ENCODE measurements at places on chromosomes 1 and 21.

DNA sequence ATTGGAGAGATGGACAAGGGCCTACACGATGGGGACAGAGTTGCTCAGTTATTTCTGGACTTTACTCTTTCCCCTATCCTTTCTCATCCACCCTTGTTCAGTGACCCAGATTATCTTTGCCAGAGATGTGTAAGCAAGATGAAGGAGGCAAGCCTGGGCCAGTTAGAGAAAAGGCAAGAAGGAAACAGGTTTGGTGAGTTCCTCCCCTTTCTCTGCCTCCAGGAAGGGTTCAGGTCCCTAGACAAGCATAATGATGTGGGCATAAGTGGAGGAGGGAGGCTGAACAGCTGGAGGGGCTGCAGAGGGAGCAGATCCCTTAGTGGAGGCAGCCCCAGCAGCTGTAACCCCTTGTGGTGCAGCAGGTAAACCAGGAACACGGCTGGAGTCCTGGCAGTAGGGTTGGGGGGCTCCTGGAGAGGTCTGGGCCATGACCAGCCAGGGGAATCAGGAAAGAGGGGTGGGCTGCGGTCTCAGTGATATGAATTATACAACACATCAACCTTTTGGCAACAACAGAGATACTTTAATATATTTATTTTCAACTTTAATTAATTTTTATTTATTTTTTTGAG is 9.2 kb upstream of the CDC42 start:
- DNase-seq = peak; percentile 86

DNA sequence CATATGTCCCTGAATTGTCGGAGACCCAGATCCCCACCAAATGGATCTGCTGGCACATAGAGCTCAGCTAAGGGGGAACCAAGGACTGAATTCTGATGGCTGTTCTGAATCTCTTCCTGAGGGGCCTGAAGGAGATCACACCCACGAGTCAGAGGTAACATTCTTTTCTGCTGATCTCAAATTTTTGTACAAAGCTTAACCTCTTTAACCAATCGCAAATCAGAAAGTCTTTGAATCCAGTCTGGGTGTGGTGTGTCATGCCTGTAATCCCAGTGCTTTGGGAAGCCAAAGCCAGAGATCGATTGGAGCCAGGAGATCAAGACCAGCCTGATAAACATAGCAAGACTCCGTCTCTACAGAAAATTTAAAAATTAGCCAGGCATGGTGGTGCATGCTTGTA is 62.8 kb upstream of the PRRC2C start:
- peak; percentile 24 for DNase-seq

DNA sequence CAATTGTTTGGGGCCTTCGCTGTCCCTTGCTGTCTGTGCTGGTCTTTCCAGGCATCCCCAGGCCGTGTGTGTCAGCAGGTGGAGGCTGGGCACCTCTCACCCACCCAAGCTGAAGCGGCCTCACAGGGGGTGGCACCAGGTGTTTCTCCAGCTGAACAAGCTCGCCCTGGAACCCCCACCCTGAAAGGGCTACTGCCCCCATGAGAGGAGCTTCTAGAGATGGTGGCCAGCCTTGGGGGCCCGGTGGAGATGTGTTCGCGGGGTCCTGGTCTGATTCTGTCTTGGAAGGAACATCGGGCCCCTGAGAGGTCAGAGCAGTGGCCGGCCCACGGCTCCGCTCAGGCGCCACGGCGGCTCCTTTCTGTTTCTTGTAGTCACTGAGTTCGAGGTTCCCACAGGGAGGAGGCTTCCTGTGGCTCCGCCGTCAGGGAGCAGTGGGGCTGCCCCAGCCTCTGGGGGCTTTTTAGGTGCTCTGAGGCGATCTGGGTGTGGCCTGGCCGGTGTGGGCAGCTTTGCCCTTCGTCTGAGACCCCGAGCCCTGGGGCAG is 46.9 kb downstream of the SKI start:
- no peak for DNase-seq

- DNase-seq = no peak
These were observed 425.5 kb downstream of the NUF2 start for GRCh38 chr1:163747261-163747660.

- no peak for DNase-seq
These were observed 51.2 kb downstream of the WLS start for GRCh38 chr1:68181165-68181556.

- DNase-seq = no peak
These were observed 120.3 kb upstream of the ATP1A1 start for GRCh38 chr1:116252785-116253184.

- no peak for DNase-seq
These were observed 119.4 kb upstream of the F3 start for GRCh38 chr1:94660994-94661393.

DNA sequence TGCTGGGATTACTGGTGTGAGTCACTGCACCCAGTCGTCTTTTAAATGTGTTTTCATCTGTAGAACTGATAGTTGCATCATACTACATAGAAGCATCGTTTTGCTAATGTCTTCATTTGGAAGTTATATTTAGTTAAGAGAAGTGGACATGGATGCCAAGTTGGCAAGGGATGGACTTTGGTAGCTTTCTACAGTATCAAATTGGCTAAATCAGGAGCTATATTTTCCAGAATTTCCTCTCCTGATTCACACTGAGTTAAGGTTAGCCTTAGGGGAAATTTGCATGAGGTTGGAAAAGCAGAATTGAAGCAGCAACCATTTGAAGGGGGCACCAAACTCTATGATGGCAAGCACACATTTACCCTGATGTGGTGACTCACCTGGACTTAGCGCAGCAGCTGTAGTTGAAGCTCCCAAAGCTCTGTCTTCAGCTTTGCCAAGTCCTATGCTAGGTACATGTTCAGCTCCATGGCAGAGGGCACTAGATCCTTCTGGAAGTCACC is 43.9 kb downstream of the DUSP10 start:
- peak; percentile 41 for DNase-seq

GRCh38 chr1:66598670-66599069 is 64.7 kb downstream of the SGIP1 start:
- DNase-seq = peak; percentile 32

DNA sequence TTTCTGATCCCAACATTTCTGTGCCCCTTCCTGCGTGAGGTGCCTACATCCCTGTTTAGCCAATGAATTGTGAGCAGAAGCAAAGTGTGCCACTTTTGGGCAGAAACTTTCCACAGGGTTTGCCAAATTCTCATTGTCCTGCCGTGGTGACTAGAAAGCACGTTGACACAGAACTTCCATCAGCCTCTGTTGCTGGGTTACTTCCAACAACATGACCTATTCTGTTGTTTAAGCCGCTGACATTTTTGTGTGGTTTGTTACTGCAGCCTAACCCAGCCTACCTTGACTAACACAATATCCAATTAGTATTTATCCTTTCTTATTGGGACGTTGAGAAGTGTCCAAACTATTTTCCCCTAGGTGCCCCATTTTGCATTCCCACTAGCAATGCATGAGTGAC is 136.8 kb downstream of the URB2 start:
- DNase-seq = no peak

GRCh38 chr1:171965777-171966176 is 124.5 kb downstream of the DNM3 start:
- DNase-seq = peak; percentile 30

- DNase-seq = no peak
These were observed 93.7 kb downstream of the CTH start for GRCh38 chr1:70504821-70505193.

GRCh38 chr1:40872276-40872675 is 10.1 kb upstream of the CITED4 start:
- DNase-seq = no peak

- peak; percentile 60 for DNase-seq
These were observed 504 bp downstream of the H6PD start for GRCh38 chr1:9235096-9235459.

DNA sequence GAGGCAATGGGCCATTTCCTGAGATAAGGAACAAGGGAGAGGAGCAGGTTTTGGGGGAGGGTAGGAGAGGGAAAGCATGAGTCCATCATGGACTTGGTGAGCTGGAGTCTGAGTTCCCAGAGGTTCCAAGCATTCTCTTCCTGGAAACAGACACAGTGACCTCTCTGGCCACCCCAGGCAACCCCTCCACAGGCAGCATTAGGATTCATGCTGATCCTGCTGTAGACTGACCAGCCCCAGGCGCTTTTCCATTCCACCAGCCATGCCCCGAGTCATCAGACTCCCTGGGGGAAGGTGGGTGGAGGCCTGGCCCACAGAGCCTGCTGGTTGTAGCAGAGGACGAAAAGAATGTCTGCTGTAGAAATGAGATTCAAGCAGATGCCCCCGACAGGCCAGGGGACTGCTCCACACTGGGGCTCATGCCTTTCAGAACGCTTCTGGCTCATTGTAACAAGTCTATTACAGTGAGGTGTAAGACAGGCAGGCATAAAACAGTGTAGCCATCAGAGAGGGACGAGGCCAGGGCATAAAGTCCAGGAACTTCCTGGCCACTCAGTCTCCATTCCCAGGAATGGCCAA is 52.2 kb downstream of the KCND3 start:
- no peak for DNase-seq

DNA sequence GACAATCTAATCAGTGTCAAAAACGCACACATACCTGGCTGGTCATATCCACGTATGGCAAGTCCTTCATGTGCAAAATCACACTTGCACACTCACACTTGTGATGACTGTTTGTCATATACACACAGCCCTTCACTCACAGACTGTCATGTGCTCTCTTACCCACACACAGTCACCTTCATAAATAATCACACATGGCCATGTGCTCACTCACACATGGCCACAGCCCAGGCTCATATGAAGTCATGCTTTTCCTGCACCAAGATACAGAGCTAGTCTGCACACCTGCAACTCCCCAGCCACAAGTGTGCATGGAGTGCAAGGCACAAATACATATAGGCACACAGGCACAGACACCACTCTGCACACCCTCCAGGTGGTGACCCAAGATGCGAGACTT is 45.4 kb upstream of the FOXO6 start:
- no peak for DNase-seq

GRCh38 chr1:221454096-221454495 is 287.8 kb downstream of the DUSP10 start:
- DNase-seq = no peak

Data from mammary epithelial cell (primary cell).